ENCODE measurements at places on chromosomes 12 and 14.

- DNase-seq = no peak
These were observed 186.6 kb downstream of the PAX9 start for GRCh38 chr14:36848213-36848612.

- no peak for DNase-seq
These were observed 165.5 kb downstream of the KIF26A start for GRCh38 chr14:104303705-104304425.

- DNase-seq = no peak
These were observed 4.3 kb downstream of the VAMP1 start for GRCh38 chr12:6466184-6466573.

- no peak for DNase-seq
These were observed 565 bp downstream of the SPRYD3 start for GRCh38 chr12:53078425-53079225.

DNA sequence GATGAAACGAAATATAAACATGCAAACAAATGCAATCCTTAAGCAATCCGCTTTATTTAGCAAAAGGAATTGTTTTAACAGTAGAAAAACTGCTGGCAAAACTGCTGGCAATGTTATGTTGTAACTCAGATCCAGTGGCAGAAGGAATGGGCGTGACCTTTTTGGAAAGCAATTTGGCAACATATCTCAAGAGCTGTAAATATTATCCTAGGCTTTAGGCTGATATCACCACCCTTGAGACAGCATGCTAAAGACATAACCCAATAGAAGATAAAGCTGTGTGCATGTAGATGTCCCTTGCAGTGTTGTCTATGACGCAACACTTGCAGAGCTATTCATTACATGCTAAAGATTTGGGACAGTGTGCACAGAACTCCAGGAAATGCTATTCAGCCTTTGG, 138.5 kb downstream of the DICER1 start:
- no peak for DNase-seq

GRCh38 chr14:63523735-63524426, 19.3 kb downstream of the PPP2R5E start:
- DNase-seq = no peak

GRCh38 chr14:77319422-77319821, 1.3 kb downstream of the POMT2 start:
- DNase-seq = no peak

- DNase-seq = no peak
These were observed 112.9 kb downstream of the C12orf42 start for GRCh38 chr12:103382736-103383346.

- no peak for DNase-seq
These were observed 47.9 kb downstream of the VCPKMT start for GRCh38 chr14:50068496-50068895.

DNA sequence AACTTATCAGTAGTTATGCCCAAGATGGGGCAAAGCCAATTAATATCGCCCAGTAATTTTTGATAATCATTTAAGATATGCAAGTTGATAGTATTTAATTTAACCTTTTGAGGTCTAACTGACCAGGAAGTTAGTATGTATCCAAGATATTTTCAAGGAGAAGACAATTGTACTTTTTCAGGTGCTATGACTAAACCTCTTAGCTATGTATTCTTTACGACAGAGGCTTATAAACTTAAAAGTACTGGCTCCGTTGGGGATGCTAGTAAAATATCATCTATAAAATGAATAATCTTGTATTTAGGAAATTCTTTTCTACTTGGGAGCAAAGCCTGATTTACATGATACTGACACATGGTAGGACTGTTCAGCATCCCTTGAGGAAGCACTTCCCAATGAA, 40.3 kb downstream of the TMTC3 start:
- no peak for DNase-seq

GRCh38 chr14:27528328-27528727, 930.5 kb upstream of the NOVA1 start:
- DNase-seq = no peak

DNA sequence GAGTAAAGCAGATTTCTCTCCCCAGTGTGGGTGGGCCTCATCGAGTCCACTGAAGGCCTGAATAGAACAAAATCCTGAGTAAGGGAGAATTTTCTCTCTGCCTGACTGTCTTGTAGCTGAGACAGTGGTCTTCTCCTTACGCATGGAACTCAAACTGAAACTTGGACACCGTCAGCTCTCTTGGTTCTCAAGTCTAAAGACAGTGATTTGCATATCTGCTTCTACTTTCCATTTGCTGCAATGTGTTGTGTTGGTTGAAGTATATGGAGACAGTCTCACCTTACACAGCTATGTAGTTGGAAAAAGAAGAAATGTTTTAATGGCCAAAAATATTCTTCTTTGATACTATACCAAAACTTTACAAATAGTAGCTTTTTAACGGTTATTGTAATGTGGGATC, 160.2 kb upstream of the LMNTD1 start:
- DNase-seq = no peak

- DNase-seq = no peak
These were observed 391.8 kb upstream of the DCN start for GRCh38 chr12:91574391-91574790.

DNA sequence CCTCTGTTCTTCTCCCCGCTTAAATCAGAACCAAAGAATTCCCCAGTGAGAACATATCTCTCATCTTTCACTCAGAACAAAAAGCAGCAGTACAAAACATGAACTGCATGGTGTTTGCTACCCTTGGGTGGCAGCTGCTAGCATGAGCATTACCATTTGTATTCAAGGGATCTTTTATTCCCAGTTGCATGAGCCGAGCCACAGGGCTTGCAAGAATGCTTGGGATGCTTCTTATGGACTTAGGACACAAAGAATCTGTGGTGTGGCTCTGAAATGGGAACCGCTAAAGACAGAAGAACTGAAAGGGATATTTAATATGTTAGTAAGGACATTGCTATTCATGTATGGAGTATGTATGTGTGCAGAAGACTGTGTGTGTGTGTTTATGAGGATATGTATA, 190.6 kb downstream of the TMX1 start:
- no peak for DNase-seq

DNA sequence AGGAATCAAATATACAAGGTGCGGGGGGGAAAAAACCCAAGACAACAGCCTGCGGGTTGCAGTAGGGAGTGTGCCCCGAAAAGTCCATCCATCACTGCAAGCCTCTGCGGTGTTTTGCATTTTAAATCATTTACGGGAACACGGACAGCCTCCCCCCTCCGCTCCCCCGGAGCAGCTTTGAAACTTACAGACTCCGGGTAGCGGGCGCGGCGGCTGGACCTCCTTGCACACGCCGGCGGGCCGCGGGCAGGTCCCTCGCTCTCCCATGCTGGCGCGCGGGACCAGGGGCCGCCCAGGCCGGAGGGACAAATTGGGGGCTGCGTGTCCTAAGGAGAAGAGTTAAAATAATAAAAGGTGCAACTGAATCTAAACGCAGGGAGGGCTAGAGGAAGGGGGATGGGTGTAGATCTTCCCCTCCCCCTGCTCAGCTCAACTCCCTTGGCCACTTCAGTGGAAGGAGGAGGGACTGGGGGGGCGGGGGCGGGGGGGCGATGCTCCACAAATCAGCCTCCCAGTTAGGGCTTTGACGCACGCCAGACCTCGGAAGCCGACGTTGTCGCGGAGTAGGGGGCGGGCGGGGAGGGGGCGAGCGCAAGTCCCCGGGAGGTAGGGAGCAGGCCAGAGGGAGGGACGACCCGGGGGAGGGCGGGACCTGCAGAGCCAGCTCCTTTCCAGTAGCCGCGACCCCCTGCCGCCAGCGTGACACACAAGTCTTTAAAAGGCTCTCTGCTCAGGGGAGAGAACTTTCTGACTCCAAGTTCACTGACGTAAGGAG, at the start of gene KCNJ8:
KCNJ8 (minus strand) TSS at position 349 of the 775 bp plus-strand sequence. CDS start 1,090 bp downstream, outside the sequence.
- no peak for DNase-seq

DNA sequence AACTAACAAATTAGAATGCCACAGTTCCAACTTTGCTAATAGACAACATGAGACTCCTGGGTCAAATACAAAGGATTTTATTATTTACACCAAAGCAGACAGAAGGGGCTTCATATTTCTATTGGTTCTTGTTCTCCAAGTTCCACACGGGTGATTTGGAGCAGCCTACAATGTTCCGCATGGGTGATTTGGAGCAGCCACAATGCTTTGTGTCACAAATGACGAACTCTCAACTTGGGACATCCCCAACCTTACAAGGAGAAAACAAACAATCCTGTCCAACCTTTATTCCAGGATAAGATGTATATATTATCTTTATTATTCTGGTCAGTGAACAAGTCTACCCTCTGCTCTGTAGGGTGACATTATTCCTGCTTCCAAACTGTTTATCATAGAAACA, 694.3 kb upstream of the MGAT4C start:
- no peak for DNase-seq

DNA sequence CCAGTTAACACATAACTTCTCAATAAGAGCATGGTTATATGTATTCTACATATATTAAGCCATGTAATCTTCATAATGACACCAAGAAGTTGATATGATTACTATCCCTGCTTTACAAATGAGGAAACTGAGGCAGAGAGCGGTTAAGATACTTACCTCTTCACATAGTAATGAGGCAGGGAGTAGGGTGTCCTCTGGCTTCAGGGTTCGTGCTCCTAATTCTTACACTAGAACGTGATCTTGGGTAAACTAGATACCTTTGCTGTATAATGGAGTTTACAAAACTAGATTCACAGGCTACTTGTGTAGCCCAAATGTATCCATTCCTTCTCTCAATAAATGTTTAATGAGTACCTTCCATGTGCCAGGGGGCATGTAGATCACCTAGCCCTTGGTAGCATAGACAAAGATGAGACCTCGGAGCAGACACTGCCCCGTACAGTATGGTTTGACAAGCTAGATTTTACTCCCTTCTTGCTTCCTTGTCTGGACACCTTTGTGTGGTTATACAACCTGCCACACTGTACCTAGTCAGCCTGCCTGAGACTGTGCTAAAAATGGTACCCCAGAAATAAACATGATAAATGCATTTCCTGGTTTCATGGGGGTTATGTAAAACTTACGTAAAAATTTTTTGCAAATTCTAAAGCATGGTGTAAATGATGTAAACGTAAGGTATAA, 991.8 kb downstream of the VRK1 start:
- DNase-seq = no peak

DNA sequence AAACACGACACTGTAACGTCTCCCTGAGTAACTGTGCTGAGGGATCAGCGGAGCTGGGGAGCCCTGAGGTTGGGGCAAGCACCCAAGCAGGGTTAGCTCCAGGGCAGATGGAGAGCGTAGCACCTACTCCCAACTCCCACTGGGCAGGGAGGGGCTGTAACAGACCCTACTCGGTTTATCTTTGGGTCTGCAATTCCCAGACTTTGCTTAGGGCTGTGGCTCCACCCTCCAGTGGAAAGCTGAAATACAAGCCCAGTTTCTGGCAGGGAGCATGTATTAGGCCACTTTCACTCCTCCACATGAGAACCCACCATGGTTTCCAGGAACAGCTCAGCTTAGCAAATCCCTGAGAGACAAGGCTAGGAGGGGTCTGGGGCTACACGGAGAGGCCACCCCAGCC, 17.3 kb upstream of the TC2N start:
- no peak for DNase-seq

GRCh38 chr14:100740929-100741328, 14.2 kb downstream of the DLK1 start:
- DNase-seq = no peak

GRCh38 chr14:78595797-78596196, 425.6 kb downstream of the NRXN3 start:
- DNase-seq = no peak

DNA sequence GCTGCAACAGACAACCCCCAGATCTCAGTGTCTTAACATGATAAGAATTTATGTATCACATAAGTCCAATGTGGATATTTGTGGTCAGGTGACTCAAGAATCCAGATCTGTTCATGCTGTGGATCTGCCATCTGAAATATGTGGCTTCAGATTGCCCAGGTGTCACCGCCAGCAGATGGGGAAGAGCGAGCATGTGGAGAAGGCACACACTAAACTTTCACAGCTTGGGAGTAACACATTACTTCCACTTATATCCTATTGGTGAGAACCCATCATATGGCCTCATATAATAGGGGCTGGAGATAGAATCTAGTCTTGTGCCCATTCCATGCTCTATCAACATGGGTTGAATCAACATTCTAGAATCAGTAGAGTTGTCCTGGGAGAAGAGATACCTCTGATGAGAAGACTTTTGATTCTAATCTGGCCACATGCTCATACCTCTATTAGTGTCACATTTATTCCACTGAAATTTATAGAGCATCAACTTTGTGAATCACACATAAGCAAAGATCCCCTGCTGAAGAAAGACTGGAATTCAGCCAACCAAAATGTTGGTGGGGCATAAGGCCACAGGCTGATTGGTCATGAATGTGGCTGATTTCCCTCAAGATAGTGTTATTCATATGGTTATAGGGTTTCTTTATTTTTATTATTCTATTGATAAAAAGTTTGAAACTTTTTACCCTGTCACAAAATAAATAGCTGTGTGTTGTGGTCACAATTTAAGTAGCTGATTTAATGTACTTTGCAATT, 6.0 kb upstream of the CALCOCO1 start:
- no peak for DNase-seq

- no peak for DNase-seq
These were observed 41.3 kb downstream of the RESF1 start for GRCh38 chr12:32000373-32001005.

DNA sequence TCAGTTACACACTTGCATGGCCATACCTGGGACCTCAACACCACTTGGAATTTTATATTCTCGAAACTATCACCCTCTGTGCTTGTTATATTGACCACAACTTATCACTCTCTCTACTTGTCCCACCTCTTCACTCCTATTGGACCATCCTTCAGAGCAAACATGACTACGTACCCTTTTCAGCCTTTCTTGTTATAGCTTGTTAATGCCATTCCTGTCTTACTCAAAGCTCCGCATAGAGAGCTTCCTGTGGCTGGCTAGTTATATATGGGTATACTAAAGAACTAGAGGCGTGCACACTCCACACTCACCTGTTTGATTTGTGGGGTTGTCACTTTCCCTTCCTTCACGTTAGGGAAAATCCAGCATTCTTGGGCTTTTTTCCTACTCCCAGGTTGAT, 26.3 kb upstream of the FRS2 start:
- no peak for DNase-seq

DNA sequence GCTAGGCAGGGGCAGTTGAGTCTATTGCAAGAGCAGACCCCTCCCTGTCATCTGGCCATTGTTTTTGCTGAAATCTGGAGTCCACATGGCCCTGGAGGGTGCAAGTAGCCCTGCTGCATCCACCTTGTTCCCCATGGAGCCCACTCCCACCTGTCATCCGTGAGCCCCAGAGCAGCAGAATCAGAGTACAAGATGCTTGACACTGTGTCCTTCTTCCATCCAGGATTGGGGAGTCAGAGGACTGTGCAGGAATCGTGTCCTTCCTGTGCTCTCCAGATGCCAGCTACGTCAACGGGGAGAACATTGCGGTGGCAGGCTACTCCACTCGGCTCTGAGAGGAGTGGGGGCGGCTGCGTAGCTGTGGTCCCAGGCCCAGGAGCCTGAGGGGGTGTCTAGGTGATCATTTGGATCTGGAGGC, 8.8 kb downstream of the DHRS2 start:
- no peak for DNase-seq
